Progenitor cell of endocrine pancreas (in vitro differentiated cells): ENCODE measurements at places on chromosomes 1 and 21. TPM values are rescaled to one million over a fixed set of nuclear protein-coding genes. Genes with fewer than 3 reads are reported as not detected.

CD244 gene
- total RNA-seq: not detected in 2 replicates

ELAPOR1 gene
- total RNA-seq: 10.6 and 14.6 TPM in 2 replicates

THEMIS2 gene
- total RNA-seq: 3.0 and 3.3 TPM in 2 replicates

GRCh38 chr1:193335806-193336428 lies 149.5 kb upstream of the B3GALT2 start:
- H3K27ac ChIP-seq: no peak overlapping the region
- no peak overlapping the region for H3K4me3 ChIP-seq
- peaks cover 4% of the 10 kb centered on the region for H3K36me3 ChIP-seq
- peaks cover 2% of the 10 kb centered on the region for H3K4me1 ChIP-seq
- no peak for DNase-seq
- no peaks in the 10 kb centered on the region for H3K27me3 ChIP-seq

DNA sequence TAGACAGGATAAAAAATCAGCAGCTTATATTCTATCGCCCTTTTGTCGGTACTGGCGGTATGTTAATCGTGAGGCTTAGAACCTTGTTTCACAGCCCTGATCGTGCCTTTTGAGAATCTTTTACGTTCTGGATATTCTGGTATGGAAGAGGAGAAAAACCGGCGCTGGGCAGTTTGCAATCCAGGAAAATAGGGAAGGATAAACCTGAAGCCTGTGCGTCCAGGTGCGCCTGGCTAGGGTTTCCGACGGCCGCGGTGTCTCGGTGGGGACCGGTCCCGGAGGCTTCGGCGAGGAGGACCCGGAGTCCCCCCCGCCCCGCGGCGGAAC lies 258 bp upstream of the SYPL2 start:
- no peaks in the 10 kb centered on the region for H3K36me3 ChIP-seq
- H3K4me1 ChIP-seq: peaks cover 3% of the 10 kb centered on the region
- H3K4me3 ChIP-seq: peak overlapping the region; percentile 69
- no peak for DNase-seq

- no peak overlapping the region for H3K4me3 ChIP-seq
- DNase-seq: no peak
- peaks cover 44% of the 10 kb centered on the region for H3K27me3 ChIP-seq
- no peak overlapping the region for H3K27ac ChIP-seq
- H3K4me1 ChIP-seq: no peaks in the 10 kb centered on the region
- H3K36me3 ChIP-seq: no peaks in the 10 kb centered on the region
Measured at GRCh38 chr1:2443277-2444137, 31.1 kb upstream of the PEX10 start.

GRCh38 chr1:3093898-3094626 lies 25.1 kb downstream of the PRDM16 start:
- DNase-seq: no peak
- H3K4me1 ChIP-seq: peaks cover 11% of the 10 kb centered on the region
- H3K27ac ChIP-seq: no peak overlapping the region
- H3K27me3 ChIP-seq: no peaks in the 10 kb centered on the region
- H3K36me3 ChIP-seq: peaks cover 3% of the 10 kb centered on the region

DNA sequence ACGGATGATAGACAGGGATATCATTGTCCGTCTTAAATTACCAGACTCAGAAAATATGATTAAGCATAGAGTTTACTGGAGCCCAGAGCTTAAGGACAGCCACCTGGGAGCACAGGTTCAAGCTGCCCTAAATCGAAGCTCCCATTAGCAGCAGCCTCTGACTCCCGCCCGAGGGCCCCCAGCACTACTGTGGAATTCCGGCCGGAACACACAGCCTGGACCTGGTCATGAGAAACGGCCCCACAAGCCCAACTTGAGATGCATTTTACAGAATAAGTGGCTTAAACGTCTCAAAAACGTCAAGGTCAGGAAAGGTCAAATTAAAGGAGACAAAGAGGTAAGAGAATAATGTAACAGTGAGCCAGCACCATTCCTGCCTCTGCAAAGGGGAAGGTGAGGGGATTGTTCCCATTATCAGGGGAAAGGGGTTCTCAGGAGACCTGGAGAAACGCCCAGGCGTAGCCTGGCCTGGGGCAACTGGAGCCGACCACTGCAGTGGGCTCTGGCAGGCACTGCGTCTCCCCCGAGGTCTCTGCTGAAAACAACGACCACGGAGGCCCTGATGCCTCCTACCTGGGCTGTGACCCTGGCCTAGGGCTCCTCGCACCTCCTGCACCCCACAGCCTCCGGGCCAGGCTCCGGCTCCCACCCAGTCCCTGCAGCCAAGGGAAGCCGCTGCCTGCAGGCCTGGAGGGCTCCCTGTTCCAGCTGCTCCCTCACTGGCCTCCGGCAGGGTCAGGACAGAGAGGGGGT lies 11.5 kb upstream of the COL6A1 start:
- H3K36me3 ChIP-seq: no peaks in the 10 kb centered on the region
- peaks cover 18% of the 10 kb centered on the region for H3K27me3 ChIP-seq
- H3K4me1 ChIP-seq: peaks cover 3% of the 10 kb centered on the region
- H3K27ac ChIP-seq: no peak overlapping the region
- H3K4me3 ChIP-seq: no peak overlapping the region
- no peak for DNase-seq
